ENCODE measurements at places on chromosomes 2 and 18.

GRCh38 chr2:110870545-110870944 lies 138.2 kb downstream of the ACOXL start:
- DNase-seq: no peak

DNA sequence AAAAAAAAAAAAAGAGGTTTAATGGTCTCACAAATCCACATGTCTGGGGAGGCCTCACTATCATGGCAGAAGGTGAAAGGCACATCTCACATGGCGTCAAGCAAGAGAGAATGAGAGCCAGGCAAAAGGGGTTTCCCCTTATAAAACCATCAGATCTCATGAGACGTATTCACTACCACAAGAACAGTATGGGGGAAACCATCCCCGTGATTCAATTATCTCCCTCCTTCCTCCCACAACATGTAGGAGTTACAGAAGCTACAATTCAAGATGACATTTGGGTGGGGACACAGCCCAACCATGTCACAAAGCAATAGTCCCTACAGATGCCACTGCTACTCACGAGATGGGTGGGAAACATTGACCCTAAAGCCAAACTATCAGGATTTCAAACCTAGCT lies 392.7 kb upstream of the ID2 start:
- no peak for DNase-seq

- no peak for DNase-seq
Observed at GRCh38 chr18:46892842-46893241, 24.5 kb downstream of the PIAS2 start.

GRCh38 chr2:137252934-137253333 lies 487.6 kb downstream of the THSD7B start:
- DNase-seq: no peak

- no peak for DNase-seq
Observed at GRCh38 chr2:217465100-217465499, 537.7 kb downstream of the TNS1 start.

GRCh38 chr2:77087987-77088414 lies 434.2 kb downstream of the LRRTM4 start:
- DNase-seq: no peak

- no peak for DNase-seq
Observed at GRCh38 chr2:120251078-120251477, 1.6 kb upstream of the RALB start.
